Fibroblast of upper back skin (primary cell): ENCODE measurements at places on chromosomes 13 and 19.

- no peak for DNase-seq
These were observed 600 bp upstream of the CAPN12 start for GRCh38 chr19:38744874-38745273.

- no peak for DNase-seq
These were observed 17.2 kb upstream of the RNASEH2B start for GRCh38 chr13:50892210-50892944.

GRCh38 chr13:93262729-93263345, 36.2 kb downstream of the GPC6 start:
- DNase-seq = peak; percentile 81

- DNase-seq = no peak
These were observed 204.4 kb downstream of the COG6 start for GRCh38 chr13:39859898-39860297.

DNA sequence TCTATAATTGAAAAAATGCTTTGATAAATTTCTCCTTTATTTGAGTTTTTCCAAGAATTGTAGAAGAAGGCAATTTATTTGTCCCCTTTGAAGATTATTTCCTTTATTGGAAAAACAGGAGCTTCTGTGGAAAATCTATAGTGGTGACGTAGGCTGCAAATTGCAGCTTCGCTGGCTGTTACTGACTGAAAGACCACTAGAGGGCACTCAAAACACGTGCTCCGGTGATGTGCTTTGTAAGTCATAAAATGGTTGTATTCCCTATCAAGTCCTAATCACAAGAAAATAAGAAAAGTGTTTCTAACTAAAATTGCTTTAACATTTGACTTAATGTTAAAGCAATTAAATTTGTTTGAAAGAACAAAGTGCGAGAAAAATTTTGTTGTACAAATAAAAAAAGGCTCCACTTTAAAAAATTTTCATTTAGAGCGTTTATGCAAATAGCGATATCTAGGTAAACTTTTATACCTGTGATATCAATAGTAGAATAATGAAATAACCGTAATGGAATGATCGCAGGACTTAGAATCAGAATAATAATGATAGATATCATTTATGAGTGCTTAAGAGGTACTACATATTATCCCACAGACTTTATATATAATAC, 638.2 kb upstream of the SPRY2 start:
- peak; percentile 64 for DNase-seq

DNA sequence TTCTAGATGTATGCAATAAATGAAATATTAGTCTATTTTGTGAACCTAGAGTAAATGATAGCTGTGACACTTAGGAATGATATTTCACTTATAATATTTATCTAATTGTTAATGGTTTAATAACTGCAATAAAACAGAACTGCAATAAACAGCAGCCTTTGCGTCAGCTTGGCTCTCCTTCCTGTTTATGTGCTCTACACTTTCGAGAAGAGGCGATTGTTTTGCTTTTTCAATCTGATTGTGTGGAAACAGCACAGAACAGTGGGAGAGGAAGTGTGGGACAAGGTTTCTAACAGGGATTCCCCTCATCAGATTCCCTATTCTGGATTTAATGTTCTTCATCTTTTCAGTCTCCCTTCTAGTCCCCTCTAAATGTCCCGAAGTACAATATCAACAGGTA, 17.3 kb upstream of the TRPC4 start:
- DNase-seq = no peak

DNA sequence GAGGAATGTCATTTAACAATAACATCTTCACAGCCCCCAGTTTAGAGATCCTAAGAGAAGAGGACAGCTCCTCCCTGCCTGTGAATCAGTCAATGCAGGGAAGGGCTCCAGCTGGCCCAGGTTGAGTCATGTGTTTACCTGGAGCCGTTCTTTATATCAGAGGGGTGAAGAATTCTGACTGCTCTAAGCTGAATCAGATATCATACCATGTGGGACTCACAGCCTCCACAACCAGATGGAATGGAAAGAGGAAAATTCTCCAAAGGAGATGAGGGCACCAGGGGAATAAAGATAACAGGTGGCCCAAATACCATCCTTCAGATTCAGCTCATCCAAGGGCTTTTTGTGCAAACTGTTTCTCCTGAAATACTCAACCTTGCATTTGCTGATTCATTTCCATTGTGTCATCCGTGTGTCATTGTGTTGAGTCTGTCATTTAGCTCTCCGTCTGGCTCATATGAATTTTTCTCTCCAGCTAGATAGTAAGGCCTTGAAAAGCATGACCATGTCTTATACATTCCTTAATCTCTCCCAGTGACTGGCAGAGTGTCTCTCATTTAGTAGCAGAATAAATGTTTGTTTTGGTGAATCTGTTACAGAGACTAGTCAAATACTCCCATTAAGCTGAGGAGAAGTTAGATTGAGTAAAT, 217.9 kb downstream of the RFC3 start:
- DNase-seq = peak; percentile 18

- DNase-seq = no peak
These were observed 50.0 kb upstream of the WDFY2 start for GRCh38 chr13:51534041-51534817.

- DNase-seq = no peak
These were observed 3.4 kb upstream of the ZSCAN4 start for GRCh38 chr19:57665261-57665806.

DNA sequence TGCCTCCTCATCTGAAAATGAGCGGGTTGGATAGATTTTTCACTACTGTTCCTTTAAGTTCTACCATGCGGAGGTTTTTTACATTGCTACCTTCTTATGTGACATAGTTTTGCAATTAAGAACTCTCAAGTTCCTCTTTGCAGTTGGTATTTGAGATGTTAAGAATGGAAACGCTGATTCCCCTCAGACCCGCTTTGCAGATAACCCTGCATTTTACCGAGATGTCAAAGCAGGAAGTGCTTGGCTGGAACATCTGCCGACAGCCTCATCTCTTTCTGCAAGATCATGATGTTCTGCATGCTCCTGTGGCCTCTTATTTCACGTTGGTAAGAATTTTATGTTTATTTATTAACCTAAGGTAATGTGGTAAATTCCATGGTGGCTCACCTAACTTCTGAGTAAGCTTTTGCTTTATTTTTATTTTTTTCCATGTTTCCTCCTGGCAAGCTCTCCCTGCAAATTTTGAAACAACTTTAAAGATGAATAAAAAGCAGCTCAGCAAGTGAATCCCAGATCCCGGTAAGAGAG, 22.5 kb downstream of the PABPC3 start:
- no peak for DNase-seq

- no peak for DNase-seq
These were observed 231.3 kb downstream of the SLITRK6 start for GRCh38 chr13:85567909-85568308.

GRCh38 chr19:43956827-43957226, 5.8 kb downstream of the ZNF221 start:
- DNase-seq = no peak

DNA sequence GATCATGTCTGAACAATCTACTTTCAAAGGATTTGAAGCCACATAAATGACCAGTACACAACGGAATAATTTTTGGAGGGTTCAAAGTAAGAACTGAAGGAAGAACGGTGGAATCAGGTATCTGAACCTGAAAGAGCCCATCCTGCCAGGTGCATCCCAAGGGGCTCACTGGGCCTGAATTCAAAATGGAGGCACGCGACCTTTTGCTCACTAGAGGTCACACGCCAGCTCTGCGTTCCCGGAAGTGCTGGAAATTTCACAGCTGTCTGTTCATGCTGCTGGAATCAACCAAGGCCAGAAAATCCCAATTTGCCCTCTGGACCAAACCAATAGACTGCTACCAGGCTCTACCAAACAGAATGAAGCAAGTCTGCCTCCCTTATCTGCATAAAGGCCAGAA, 4.2 kb upstream of the RASA3 start:
- no peak for DNase-seq

DNA sequence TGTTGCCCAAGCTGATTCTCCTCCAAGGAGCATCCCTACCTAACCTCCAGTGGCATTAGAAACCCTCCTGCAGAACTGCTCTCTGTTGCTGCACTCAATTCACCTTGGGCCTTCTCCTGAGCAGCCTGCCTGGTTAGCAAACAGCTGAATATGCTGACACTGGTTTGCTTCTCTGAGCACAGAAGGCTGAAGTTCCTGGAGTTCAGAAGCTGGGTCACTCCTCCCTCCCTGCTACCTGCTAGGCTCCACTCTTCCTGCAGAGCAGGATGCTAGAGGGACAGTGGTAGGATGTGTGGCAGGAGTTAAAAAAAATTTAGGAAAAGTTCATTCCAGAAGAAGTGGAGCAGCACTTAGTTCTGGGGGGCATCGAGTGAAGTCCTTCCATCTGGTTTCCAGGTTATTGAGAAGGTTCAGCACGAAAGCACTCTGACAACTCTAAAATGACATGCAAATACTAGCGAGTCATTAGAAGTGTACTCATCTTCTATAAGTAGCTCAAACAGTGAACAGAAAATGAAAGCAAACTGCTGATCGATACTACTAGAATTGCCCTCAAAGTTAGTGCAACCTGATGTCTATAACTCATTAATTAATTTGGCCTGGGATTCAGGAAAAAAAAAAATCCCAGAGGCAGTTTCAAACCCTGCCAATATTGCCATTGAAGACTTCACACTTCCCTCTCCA, 293.7 kb downstream of the POU4F1 start:
- no peak for DNase-seq

DNA sequence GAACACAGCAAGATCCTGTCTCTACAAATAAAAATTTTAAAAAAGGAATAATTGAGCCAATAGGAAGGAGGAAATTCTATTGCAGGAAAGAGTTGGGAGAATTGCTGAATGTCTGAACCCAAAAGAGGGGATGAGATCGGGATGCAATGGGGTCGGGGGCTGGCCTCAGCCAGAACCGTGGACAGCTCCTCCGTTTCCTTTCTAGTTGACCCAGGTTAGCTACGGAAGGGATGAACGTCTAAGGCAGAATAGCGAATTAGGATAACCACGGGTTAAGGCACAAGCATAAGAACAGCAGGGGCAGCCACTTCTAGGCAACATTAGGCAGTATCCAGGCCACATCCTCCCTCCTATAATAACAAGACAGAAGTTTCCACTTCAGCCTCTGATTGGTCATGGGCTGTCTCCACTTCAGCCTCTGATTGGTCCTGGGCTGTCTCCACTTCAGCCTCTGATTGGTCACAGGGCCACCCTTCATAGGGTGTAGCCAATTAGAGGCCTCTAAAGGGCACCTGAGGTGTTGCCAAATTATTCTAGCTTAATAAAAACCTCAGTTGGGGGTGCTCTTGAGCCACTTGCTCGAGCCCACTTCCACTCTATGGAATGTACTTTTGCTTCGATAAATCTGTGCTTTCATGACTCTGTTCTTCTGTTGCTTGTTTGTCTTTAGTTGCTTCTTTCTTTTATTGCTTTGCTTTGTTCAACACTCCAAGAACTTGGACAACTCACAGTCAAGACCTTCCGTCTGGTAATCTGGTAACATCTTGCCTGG, 24.9 kb upstream of the TPM4 start:
- peak; percentile 13 for DNase-seq

GRCh38 chr19:16202320-16203255, 4.9 kb downstream of the AP1M1 start:
- DNase-seq = no peak

DNA sequence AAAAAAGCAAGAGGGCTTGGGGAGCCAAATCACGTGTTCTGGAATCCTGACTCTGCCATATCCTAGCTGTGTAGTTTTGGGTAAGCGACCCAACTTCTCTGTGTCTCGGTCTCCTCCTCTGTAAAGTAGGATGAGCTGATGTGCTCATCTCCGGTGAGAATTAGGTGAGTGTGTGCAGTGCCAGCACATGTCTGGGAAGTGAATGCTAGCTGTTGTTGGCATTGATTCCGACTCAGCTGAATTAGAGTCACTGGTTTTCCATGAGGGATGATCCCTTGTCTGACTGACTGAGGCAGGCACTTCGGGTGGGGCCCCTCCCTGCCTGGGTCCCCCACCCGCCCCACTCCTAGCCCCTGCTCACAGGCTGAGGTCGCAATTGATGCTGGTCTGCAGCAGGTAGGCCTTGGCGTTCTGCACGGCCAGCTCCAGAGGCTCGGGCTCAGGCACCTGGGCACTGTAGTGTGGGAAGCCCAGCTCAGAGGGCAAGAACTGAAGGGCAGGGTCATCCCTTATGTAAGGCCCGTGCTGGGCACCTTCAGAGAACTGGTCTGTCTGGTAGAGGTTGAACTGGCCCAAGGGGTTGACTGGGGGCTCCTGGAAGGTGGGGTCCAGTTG, 835 bp downstream of the RSPH6A start:
- DNase-seq = no peak

DNA sequence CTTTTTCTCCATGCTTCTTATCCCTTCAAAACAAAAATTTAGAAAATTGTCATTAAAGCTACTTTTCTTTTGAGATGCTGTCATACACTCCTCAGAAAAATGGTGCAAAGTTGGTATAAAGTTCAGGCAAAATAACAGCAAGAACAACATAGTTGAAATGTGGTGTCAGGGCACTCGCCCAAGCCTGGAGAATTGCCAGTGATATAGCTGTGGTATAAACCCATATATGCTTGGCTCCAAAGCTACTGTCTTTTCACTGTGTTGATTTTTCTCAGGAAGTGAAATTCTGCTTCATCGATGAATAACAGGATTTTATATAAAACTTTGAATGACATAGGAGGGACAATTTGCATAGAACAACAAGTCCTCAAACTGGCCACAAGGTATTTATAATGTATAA, 2532.9 kb downstream of the PCDH9 start:
- DNase-seq = peak; percentile 30

GRCh38 chr13:58960888-58961287, 1202.8 kb downstream of the DIAPH3 start:
- DNase-seq = peak; percentile 5

DNA sequence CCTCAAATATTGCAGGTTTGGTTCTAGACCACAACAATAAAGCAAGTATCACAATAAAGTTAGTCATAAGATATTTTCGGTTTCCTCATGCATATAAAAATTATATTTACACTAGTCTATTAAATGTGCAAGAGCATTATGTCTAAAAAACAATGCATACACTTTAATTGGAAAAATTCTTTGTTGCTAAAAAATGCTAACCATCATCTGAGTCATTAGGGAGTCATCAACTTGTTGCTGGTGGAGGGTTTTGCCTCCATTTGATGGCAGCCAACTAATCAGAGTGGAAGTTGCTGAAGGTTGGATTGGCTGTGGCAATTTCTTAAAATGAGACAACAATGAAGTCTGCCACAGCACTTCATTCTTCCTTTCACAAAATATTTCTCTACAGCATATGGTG, 422.3 kb upstream of the GPC6 start:
- DNase-seq = peak; percentile 73

DNA sequence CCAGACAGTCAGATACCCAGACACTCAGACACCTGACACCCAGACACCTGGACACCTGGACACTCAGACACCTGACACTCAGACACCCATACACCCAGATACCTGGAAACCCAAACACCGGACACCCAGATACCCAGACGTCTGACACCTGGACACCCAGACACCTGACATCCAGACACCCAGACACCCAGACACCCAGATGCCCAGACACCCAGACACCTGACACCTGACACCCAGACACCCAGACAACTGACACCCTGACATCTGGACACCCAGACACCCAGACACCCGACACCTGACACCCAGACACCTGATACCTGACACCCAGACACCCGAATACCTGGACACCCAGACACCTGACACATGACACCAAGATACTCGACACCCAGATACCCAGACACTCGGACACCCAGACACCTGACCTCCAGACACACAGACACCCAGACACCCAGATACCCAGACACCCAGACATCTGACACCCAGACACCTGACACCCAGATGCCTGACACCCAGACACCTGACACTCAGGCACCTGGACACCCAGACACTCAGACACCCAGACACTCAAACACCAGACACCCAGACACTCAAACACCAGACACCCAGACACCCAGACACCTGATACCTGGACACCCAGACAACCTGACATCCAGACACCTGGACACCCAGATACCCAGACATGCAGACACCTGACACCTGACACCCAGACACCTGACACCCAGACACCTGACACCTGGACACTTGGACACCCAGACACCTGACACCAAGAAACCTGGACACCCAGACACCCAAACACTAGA, 19.1 kb downstream of the C19orf12 start:
- no peak for DNase-seq
